ENCODE measurements at places on chromosomes 6 and 20. TPM values are rescaled to one million over a fixed set of nuclear protein-coding genes. Genes with fewer than 3 reads are reported as not detected.

GRCh38 chr20:41318271-41318649 is 729 bp upstream of the ZHX3 start:
- DNase-seq: no peak
- H3K36me3 ChIP-seq: no peaks in the 10 kb centered on the region
- no peak overlapping the region for H3K4me3 ChIP-seq
- no peaks in the 10 kb centered on the region for H3K27me3 ChIP-seq
- H3K4me1 ChIP-seq: peaks cover 7% of the 10 kb centered on the region

GRCh38 chr6:128509709-128510108 is 10.7 kb downstream of the PTPRK start:
- H3K4me3 ChIP-seq: no peak overlapping the region
- no peaks in the 10 kb centered on the region for H3K36me3 ChIP-seq
- DNase-seq: no peak
- no peaks in the 10 kb centered on the region for H3K27me3 ChIP-seq
- no peaks in the 10 kb centered on the region for H3K4me1 ChIP-seq
- H3K27ac ChIP-seq: no peak overlapping the region

GRCh38 chr6:155041741-155042279 is 46.7 kb downstream of the TIAM2 start:
- H3K36me3 ChIP-seq: no peaks in the 10 kb centered on the region
- no peak overlapping the region for H3K27ac ChIP-seq

DNA sequence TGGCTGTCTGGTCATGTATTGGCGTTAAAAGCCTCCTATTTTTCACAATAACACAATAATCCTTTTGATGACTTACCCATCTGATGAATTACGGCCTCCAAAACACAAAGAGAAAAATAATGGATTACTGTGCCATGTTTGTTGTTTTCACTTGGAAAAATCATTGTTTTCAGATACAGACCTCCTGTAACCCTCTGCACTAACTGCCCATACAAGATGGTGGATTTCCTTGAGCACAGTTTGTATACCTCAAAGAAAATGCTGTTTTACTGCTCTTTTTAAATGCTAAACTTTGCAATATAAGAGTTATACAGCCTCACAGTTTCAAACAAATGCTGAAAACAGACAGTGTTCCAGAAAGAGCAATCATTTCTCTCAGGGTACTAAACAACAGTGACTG is 61.0 kb downstream of the SMLR1 start:
- no peak overlapping the region for H3K4me3 ChIP-seq
- H3K36me3 ChIP-seq: no peaks in the 10 kb centered on the region
- no peak for DNase-seq
- H3K27ac ChIP-seq: no peak overlapping the region
- no peaks in the 10 kb centered on the region for H3K4me1 ChIP-seq
- H3K27me3 ChIP-seq: no peaks in the 10 kb centered on the region

DNA sequence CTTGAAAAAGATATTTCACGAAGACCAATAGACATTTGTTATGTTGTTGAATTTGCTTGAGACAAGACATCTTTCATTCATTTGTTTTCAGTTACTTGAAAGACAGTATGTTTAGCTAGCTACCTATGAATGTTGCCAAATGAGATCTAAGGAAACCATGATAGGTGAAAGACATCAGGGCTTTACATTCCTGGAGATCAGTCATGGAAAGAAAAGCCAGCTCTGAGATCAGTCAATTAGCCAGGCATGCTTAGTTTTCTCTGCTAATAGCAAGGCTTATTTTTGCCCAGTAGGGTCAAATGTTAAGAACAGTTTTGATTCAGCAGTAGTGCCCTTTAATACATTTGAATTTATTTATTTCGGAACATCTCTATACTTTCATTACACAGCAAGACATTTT is 116.5 kb upstream of the EDN1 start:
- H3K27ac ChIP-seq: no peak overlapping the region
- H3K4me3 ChIP-seq: no peak overlapping the region
- peaks cover 6% of the 10 kb centered on the region for H3K4me1 ChIP-seq

DNA sequence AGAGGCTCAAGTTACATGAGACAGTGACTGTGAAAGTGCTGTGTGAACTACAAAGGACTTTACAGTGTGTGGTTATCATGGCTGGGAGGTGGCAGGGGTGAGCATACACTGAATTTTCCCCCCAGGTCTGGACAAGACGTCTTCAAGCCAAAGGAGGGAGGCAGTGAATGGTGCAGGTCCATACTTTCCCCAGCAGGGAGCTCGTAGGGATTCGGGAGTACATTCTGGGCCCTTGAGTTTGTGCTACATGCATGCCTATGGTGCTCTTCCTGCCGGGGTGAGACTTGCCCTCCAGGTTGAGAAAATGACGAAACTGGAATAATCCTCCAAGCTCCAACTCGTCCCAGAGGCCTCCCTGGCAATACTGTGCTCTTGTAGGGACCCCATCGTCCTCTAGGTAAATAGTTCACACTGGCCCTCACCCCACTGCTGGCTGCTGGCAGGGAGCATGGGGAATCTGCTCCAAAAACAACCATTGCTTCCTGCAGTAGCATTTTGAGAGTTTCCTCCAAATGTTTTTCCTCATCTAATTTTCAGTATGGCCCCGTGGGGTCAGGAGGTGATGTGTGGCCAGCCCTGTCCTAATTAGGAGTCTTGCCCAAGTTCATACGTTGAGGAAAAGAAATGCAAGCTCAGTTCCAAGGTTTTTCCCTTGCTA is 57.6 kb downstream of the ZNF831 start:
- H3K4me3 ChIP-seq: no peak overlapping the region
- peaks cover 23% of the 10 kb centered on the region for H3K4me1 ChIP-seq
- no peak overlapping the region for H3K27ac ChIP-seq
- DNase-seq: no peak

DNA sequence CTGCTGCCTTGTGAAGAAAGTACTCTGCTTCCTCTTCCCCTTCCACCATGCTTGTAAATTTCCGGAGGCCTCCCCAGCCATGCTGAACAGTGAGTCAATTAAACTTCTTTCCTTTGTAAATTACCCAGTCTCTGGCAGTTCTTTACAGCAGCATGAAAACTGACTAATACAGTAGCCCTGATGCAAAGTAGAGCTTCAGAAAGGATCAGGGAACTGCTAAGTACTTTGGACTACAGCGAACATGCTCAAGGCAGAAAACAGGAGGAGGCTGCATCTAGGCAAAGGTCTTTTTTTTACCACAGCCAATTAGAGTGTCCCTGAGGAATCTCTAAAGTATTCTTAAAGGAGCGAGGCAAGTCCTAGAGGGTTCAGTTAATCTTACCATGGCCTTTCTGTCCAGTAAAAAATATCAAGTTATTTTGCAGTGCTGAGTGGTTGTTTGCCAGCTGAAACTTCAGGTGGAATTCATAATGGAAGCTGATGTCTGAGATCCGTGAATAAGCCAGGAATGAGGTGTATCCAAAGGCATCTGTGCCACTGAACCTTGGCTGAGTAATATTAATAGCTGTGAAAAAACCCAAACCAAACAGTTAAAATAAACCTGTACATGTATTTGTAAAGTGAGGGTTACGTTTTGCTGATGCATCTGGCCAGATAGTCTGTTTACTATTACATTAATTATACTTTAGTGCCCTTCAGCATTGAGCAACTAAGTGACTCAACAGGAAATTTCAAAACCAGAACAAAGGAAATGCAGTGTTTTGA is 170.4 kb downstream of the PHF3 start:
- no peaks in the 10 kb centered on the region for H3K27me3 ChIP-seq
- DNase-seq: no peak
- H3K27ac ChIP-seq: no peak overlapping the region
- H3K36me3 ChIP-seq: no peaks in the 10 kb centered on the region

The ZSCAN23 gene
- total RNA-seq: 3.5 TPM

- no peaks in the 10 kb centered on the region for H3K4me1 ChIP-seq
- H3K27me3 ChIP-seq: no peaks in the 10 kb centered on the region
- H3K27ac ChIP-seq: no peak overlapping the region
- no peaks in the 10 kb centered on the region for H3K36me3 ChIP-seq
- DNase-seq: no peak
Observed at GRCh38 chr6:47165918-47166317, 123.8 kb upstream of the ADGRF1 start.

GRCh38 chr6:85077098-85077497 is 312.7 kb upstream of the TBX18 start:
- no peaks in the 10 kb centered on the region for H3K4me1 ChIP-seq
- no peak for DNase-seq
- no peaks in the 10 kb centered on the region for H3K36me3 ChIP-seq
- no peak overlapping the region for H3K4me3 ChIP-seq

The CDH4 gene
- total RNA-seq: 0.10 TPM

The KIAA1755 gene
- total RNA-seq: not detected

The B3GAT2 gene
- not detected for total RNA-seq

DNA sequence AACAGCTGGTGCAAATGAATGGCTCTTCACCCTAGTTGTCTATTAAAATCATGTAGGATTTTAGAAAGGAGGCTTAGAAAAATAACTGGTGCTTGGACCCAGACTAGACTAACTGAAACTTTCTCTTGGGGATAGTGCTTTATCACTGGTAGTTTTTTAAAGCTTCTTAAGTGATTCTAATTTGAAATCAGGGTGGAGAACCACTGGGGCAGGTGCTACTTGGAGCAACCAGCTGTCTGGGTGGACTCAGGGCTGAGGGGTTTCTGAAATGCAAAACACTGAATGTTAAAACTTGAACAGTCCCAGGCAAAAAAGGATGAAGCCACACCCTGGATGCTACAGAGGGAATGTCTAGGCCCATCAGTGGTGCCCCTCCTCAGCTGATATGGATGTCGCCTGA is 81.2 kb downstream of the PXDC1 start:
- no peaks in the 10 kb centered on the region for H3K36me3 ChIP-seq
- H3K27ac ChIP-seq: no peak overlapping the region
- no peak overlapping the region for H3K4me3 ChIP-seq
- no peaks in the 10 kb centered on the region for H3K4me1 ChIP-seq
- H3K27me3 ChIP-seq: peaks cover 3% of the 10 kb centered on the region
- no peak for DNase-seq

DNA sequence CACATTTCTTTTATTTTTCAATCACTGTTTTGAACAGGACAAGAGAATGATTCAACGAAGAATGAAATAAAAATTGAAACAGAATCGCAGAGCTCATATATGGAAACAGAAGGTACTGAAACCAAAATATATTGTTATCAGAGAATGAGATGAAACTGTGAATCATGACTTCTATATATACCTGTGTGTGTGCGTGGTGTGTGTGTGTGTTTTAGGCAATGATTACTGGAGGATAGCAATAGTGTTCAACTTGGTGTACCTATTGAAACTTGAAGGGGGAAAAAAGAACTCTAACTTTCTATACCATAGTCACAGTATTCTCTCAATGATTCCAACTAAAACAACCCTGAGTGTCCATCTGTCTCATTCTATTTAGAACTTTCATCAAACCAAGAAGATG is 586.6 kb downstream of the KIF16B start:
- H3K4me1 ChIP-seq: no peaks in the 10 kb centered on the region
- H3K4me3 ChIP-seq: no peak overlapping the region
- no peak overlapping the region for H3K27ac ChIP-seq
- H3K27me3 ChIP-seq: no peaks in the 10 kb centered on the region

DNA sequence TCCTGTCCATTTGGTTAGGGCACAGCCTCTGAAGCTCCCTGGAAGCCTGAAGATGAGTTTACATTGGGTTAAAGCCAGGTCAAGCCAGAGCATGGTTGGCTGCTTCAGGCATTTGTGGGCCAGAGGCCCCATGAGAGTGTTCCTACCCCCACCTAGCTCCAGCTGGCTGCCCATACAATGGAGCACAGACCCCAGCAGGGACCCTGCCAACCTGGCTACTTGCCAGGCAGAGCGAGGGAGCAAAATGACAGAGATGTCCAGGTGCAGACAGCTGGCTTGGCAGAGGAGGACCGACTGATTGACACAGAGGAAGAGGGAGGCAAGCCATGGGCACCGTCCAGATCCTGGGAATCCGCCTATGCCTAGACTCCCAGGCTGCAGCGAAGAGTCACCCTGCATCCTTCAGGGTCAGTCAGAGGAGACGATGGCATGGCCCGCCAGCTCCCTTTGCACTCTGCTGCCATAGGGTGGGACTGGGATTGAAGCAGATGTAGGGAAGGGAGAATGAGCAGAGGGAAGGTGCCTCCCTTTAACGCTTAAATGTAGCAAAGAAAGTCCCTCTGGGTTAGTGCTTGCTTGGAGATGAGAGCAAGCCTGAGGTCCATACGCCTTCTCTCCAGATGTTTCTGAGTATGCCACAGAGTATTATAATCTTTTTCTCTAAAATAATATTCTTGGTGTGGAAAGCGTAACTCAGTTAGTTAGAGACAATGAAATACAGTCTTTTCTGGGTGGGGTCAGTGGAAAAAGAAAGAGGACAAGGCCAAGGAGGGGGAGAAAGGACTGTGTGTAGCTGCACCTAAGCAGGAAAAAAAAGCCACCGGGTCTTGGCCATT is 77.6 kb upstream of the FYN start:
- H3K4me3 ChIP-seq: no peak overlapping the region
- no peaks in the 10 kb centered on the region for H3K36me3 ChIP-seq
- no peak for DNase-seq

DNA sequence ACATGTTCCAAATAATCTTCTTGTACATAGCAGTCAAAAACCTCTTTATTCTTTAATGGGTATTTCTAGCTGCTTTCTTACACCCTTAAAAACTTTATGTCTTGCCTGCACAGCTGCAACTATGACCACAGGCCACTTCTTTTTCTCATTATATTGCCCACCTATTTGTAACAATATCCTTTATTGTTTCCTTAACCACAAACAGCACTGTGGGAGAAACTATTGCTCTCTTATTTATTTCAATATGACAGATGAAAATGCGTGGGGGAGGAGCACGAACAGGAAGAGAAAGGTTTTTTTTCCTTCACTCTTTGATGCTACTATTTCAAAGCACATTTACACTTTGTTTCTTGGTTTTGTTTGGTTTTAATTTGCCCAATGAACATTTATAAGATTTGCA is 253.5 kb downstream of the GJA1 start:
- DNase-seq: no peak

GRCh38 chr20:63177134-63177784 is 38.7 kb downstream of the YTHDF1 start:
- H3K36me3 ChIP-seq: no peaks in the 10 kb centered on the region
- H3K27ac ChIP-seq: no peak overlapping the region
- peaks cover 88% of the 10 kb centered on the region for H3K27me3 ChIP-seq
- no peak overlapping the region for H3K4me3 ChIP-seq
- DNase-seq: no peak
- peaks cover 33% of the 10 kb centered on the region for H3K4me1 ChIP-seq

The RBM24 gene
- not detected for total RNA-seq

- no peak for DNase-seq
- H3K36me3 ChIP-seq: no peaks in the 10 kb centered on the region
- no peaks in the 10 kb centered on the region for H3K4me1 ChIP-seq
- no peak overlapping the region for H3K27ac ChIP-seq
- H3K27me3 ChIP-seq: no peaks in the 10 kb centered on the region
Observed at GRCh38 chr6:64334636-64335035, 699.0 kb downstream of the PHF3 start.

The RFX6 gene
- not detected for total RNA-seq
